ENCODE measurements at places on chromosomes 16 and 17.

DNA sequence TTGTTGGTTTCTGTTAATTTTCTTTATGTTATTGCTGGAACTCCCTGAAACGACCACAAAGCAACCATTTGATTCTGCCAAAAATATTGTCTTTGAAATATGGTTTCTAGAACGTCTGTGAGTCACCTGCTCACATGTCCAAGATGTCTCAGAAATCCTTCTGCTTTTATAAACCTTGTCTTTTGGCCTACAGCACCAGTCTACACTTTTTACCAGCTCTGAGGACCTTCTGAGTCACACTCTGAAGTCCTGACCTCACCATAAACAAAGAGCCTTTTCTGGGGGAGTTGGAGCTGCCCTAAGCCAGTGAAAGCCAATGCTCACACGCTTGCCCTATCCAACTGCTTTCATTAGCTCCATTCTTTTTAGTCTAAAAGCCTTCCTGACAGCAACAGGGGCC lies 55.5 kb downstream of the GRIN2A start:
- DNase-seq: no peak

GRCh38 chr17:69466451-69466850 lies 52.0 kb downstream of the MAP2K6 start:
- no peak for DNase-seq

- no peak for DNase-seq
Observed at GRCh38 chr17:41864498-41864835, 756 bp downstream of the KLHL11 start.

DNA sequence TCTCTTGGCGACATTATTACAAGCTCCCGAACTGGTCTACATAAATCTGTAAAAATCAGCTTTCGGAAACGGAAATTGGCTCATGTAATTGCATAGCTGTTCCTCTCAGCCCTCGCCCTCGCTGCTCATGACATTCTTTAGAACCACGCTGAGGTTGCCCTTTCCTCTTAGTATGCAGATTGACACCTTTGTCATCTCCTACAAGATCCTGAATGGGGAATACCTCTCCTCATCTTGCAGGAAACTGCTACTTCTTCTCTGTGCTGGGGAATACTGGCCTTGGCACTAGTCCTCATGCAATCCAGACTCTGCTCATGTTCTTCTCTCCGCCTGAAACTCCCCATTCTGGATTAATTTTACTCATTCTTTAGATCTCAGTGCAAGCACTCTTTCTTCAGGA lies 22.2 kb upstream of the CDH8 start:
- DNase-seq: no peak

All from LNCaP clone FGC (cell line).